ENCODE measurements at places on chromosomes 4 and X.

- no peak for DNase-seq
These were observed 53.7 kb downstream of the PRKX start for GRCh38 chrX:3659761-3660160.

DNA sequence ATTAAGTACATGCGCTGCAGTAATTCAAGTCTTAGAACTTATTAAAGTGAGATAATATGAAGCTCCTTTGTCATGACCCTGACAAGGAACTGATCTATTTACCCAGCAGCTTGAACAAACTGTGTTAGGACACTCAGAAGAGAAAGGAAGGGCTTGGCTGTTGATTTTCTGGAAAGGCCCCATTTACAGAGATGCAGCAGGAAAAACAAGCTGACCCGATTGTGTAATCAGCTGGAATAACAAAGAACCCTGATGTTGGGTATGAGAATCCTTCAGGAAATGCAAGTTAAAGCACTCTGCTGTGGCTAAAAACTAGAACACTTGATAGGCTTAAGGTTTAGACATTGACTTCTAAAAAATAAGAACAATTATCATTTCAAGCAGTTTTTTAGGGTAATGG, 64.8 kb downstream of the TBC1D9 start:
- no peak for DNase-seq

DNA sequence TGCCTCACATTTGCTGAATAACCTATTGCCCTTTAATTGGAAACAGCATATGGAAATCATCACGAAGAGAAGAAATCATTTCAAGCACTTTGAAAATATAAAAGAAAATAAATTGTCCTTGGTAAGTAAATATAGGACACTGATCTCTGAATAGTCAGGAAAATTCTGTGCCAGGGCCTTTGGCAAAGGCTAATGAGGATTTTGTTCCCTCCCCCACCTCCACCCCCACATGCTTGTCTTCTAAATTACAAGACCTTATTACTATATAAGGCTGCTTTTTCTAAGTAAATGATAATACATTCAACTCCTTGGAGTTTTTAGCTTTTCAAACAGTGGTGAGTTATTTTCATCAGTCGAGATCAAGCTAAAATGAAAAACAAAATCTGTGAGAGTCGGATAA, 15.8 kb downstream of the SYNPO2 start:
- DNase-seq, result no peak

DNA sequence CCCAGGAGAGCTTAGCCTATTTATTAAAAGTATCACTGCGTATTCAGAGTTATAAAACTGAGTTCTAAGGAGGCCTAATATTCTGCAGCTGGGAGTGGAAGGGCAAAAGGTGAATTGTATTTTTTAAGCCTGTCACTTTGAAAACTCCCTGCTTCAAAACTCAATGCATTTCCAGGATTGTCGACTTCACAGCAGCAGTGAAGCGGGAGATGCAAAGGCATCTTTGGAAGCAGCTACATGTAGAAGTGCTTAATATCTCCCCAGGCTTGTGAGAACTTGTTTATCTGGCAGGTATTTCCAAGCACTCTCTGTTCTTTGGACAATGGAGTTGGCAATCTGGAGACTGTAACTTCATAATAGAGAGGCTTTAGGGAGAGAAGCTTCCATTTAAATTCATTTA, 717.5 kb upstream of the SLIT2 start:
- DNase-seq, result no peak

- no peak for DNase-seq
These were observed 9.1 kb upstream of the ZNF732 start for GRCh38 chr4:314296-314903.

- DNase-seq, result no peak
These were observed 89.3 kb downstream of the RLIM start for GRCh38 chrX:74525116-74525515.

DNA sequence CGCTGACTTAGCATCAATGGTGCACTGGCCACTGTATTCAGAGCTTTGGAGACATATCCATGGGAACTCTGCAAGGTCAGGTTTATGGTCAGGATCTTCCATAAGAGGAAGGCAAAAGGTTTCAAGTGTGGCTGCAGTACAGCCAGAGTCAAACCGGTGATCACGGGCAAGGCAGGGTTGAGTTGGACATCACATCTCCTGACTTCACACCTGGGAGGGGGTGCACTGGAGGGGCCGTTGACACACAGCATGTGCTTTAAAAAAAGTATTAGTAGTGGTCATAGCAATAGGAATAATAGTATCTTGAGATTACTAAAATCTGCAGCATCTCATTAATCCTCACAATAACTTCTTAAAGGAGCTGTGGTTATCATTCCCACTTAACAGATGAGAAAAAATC, 28.9 kb upstream of the MAN2B2 start:
- DNase-seq, result no peak

- DNase-seq, result no peak
These were observed 810 bp downstream of the SPRY1 start for GRCh38 chr4:123397144-123398065.

DNA sequence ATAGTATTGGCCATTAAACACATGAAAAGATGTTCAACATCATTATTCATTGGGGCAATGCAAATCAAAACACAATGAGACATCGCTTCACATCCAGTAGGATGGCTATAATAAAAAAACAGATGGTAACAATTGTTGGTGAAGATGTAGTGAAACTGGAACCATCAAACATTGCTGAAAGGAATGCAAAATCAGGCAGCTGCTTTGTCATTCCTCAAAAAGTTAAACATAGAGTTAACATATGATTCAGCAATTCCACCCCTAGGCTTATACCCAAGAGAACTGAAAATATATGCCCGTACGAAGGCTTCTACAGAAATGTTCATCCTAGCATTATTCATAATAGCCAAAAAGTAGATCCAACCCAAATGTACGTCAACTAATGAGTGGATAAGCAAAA, 144.0 kb upstream of the NAP1L5 start:
- no peak for DNase-seq

DNA sequence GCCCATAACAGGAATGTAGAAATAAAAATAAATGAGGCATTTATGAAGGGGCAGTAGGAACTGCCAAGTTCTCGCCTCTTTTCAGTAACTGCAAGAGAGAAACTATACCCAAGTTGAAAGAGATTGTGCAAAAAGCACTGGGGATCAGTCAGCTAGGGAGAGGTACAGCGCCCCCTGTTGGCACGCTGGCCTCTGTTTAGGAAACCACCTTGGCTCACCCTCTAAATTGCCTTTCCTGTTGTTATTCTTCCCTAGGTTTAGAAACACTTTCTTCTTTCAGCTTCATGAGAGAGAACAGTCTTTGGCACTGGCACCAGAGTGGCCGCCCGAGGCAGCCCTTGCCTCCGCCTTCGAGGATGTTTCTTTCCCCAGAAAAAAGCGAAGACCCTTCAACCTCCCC, 348.5 kb downstream of the MID1IP1 start:
- DNase-seq, result peak; percentile 15

DNA sequence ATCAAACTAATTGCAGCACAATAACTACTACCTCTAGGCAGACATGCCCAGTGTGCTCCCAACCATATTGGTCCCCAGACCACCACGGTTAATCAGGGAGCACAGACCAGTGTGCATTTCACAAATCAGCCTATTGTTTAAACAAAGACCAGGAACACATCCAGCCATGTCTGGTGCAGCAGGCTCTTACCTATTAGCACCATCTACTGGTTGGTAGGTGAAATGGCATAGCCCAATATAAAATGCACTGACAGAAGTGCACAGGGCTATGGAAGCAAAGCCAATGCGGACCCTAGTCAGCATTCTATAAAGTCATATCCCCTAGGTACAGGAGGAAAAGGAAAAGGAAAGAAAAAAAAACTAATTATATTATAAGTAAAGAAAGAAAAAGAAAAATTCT, 15.5 kb upstream of the CYLC1 start:
- peak; percentile 13 for DNase-seq

- no peak for DNase-seq
These were observed 68.4 kb downstream of the USP38 start for GRCh38 chr4:143253166-143253565.

DNA sequence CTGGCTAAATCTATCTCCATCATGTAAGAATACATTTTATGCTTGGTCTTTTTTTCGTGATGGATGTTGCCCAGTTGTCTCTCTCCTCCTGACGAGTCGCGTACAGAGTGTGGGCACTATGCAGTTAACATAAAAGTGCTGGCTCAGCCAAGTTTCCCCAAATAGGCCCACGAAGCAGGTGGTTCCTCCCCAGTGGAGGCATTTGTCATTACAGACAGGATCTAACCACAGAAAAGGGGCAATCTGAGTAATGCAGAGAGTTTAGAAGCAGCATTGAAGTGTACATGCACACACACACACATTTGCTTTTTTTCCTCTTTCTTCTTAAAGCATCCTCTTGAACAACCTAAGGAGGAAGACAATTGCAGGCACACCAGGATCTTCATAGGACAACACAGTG, 188.7 kb upstream of the VCX start:
- DNase-seq, result no peak

GRCh38 chr4:141109983-141110382, 23.3 kb downstream of the RNF150 start:
- DNase-seq, result no peak

DNA sequence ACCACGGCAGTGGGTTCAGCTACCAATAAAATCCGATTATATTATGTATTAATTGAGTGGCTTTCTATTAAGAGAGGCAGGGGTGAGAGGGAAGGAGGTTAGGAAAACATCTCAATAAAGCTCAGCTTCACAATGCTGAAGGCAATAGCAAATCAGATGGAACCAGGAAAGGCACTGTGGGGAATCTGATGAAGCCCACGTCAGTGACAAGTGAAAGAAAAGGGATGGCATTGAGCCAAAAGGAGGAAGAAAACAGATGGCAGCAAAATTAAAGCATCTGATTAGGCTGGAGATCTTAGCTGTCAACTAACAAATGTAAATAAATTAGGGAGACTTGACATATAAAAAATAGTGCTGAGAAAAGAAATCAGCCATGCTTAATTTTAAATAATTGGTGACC, 180.9 kb downstream of the RASL11B start:
- peak; percentile 69 for DNase-seq

DNA sequence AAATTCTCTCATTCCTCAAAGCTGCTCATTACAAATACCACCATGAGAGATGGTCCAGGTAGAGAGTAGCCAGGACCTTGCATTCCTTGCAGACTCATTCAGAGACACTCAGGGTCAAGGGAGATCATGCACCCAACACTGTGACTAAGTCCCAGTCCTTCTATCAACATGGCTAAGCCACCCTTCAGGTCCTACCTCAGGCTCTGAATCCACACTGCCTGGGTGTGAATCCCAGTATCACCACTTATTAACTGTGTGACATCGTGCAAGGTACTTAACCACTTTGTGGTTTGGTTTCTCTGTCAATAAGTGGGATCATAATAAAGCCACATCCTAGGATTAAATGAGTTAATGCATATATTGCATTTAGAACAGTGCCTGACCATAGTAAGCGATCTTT, 124.1 kb upstream of the NEIL3 start:
- DNase-seq, result no peak

DNA sequence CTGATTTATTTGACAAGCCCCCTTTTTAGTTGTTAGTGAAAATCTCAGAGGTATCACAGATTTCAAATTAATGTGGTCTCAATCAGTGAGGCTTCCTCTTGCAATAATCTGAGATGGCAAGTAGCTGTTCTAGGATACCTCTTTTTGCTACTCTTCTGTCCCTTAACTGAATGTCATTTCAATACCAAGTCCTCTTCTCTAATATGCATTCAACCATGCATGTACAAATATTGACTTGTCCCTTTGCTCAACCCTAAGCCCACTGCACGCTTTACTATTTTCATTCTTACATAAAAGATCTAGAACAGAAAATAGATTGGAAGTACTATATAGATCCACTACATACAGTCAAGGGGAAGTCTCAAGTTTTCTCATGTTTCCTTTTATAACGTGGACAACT, 164.2 kb downstream of the CBR4 start:
- no peak for DNase-seq

DNA sequence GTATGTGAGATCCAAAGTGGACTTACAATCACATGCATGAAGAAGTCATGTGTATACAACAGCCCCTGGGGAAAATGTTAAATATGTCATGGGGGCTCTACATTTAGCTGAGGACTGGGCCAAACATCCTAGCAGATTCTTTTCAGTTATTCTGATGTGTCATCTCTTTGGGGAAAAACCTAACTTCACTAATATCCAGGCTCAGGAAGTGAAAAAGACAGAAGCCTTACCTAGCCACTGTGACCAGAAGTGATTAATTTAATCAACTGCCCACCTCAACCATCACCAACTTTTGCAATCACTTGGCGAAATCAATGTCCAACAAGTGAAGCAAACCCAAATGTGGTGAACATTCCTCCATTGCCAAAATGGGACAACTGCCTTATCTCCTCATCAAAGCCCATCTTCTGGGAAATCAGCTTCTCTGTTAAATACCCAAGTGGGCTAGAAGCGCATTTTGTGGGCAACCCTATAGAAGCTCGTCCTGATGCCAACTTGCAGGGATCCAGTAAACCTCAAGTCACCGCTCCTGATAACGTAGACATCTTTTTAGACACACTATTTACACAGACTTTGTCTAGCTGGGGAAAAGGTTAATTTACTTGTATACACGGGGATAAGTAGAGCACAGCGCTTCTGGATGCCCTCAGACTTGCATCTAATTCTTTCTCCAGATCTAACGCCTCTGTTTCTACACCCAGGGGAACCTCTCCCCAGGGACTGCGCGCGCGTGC, 1.4 kb upstream of the HHIP start:
- DNase-seq, result no peak

GRCh38 chrX:43809463-43809862, 72.8 kb downstream of the MAOB start:
- DNase-seq, result no peak

GRCh38 chr4:175997291-175997690, 68.3 kb upstream of the WDR17 start:
- DNase-seq, result no peak

DNA sequence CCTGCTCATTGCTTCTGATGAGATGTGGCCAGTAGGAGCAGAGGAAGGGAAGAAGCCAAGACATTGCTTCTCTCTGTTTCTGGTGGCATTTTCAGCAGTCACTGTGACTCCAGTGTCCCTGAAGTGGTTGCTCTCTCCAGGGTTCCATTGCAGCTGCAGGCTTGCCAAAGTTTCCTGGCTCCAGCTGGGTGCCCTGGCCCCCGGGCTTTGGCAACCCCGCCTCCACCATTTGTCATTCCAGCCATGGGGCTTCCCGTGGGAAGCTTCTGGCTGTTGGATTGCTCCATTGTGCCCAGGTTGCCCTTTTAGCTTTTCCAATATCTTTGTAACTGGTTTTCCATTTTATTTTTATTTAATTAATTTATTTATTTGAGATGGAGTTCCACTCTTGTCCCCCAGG, 12.7 kb downstream of the FGFBP1 start:
- DNase-seq, result no peak

- DNase-seq, result no peak
These were observed 25.8 kb downstream of the DOCK11 start for GRCh38 chrX:118521435-118521834.
